Mesothelial cell of epicardium (in vitro differentiated cells): ENCODE measurements at places on chromosomes 16 and 17.

DNA sequence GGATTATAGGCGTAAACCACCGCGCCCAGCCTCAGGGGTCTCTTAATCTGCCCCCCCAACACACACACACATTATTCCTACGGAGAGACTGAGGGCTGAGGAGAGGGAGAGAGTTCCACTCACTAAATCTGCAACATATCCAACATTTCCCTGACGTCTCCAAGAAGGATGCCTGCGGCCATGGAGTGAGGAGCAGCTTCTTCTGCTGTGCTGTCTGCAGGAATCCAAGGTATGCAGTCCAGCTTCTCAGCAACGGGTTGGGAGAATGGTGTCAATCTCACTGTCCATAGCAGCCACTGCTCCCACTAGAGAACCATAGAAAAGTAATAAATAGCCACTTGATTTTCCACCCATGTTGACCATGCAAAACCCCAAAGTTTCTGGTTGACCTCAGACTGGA is 5.1 kb upstream of the PLXDC1 start:
- H3K27me3 ChIP-seq: peaks cover 4% of the 10 kb centered on the region
- no peaks in the 10 kb centered on the region for H3K36me3 ChIP-seq
- no peak for DNase-seq
- H3K4me3 ChIP-seq: peak overlapping the region; percentile 27
- peak overlapping the region; percentile 66 for H3K27ac ChIP-seq

GRCh38 chr16:58563775-58564174 is 48.5 kb downstream of the SETD6 start:
- no peaks in the 10 kb centered on the region for H3K4me1 ChIP-seq
- no peak overlapping the region for H3K27ac ChIP-seq
- no peak overlapping the region for H3K4me3 ChIP-seq
- DNase-seq: no peak
- H3K27me3 ChIP-seq: no peaks in the 10 kb centered on the region

GRCh38 chr17:34374457-34374856 is 11.4 kb upstream of the CCL1 start:
- H3K27ac ChIP-seq: no peak overlapping the region
- H3K36me3 ChIP-seq: no peaks in the 10 kb centered on the region
- H3K4me1 ChIP-seq: no peaks in the 10 kb centered on the region
- no peak overlapping the region for H3K4me3 ChIP-seq

DNA sequence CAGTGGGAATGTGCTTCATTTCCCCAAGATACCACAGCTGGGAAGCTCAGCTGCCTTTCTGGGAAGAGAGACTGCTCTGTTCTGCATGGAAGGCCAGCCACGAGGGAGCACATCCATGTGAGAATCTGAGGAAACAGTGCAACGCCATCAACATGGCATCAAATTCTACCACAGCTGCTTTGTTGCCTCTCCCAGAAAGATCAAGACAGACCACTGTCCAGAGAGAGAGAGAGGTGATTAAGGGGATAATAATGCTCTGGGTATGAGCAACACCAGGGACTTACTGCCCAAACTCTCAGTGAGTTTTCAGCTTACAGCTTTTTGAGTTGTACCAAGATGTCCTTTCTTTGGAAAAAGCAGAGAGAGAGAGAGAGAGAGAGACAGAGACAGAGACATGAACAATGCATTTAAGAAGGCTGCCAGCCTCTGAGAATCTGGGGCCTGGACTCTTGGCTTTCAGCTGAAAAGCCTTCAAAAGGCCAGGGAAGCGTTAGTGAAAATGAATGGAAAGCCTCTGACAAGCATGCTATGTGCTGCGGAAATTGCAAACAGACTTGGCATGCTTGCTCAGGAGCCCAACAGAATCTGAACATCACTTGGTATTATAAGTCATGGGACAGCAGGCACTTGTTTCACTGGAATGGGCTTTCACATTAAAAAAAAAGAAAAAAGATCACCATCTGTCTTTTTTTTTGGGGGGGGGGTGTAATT is 223.1 kb downstream of the MAP2K6 start:
- H3K36me3 ChIP-seq: peaks cover 2% of the 10 kb centered on the region
- no peak overlapping the region for H3K4me3 ChIP-seq
- no peak overlapping the region for H3K27ac ChIP-seq

- H3K27me3 ChIP-seq: peaks cover 17% of the 10 kb centered on the region
- H3K4me1 ChIP-seq: peaks cover 4% of the 10 kb centered on the region
- peaks cover 2% of the 10 kb centered on the region for H3K36me3 ChIP-seq
- DNase-seq: no peak
- no peak overlapping the region for H3K27ac ChIP-seq
Observed at GRCh38 chr16:52450916-52451315, 96.0 kb downstream of the TOX3 start.
